ENCODE measurements at places on chromosomes 11 and 22. TPM values are rescaled to one million over a fixed set of nuclear protein-coding genes. Genes with fewer than 3 reads are reported as not detected.

Gene MIAT
- 27.2 TPM for total RNA-seq

Gene NRIP3
- 4.9 TPM for total RNA-seq

Gene BCL2L13
- total RNA-seq: 8.1 TPM

Gene CALCA
- not detected for total RNA-seq

Gene IL17REL
- total RNA-seq: not detected

Gene SIRT3
- total RNA-seq: 18.0 TPM

Gene GPHA2
- 0.56 TPM for total RNA-seq

Gene OR2AG2
- not detected for total RNA-seq

Gene RFPL2
- 0.30 TPM for total RNA-seq

Gene APOA5
- not detected for total RNA-seq

Gene PCSK7
- total RNA-seq: 229 TPM

Gene POTEH
- total RNA-seq: not detected

Gene AMPD3
- total RNA-seq: 14.1 TPM

Gene DGCR6
- total RNA-seq: 14.6 TPM

Gene ESRRA
- 12.0 TPM for total RNA-seq

Gene SIAE
- total RNA-seq: 5.6 TPM

Gene TRIM48
- not detected for total RNA-seq

Gene RAG1
- total RNA-seq: 0.22 TPM

Gene TRIM51
- not detected for total RNA-seq

Gene DNAJB7
- not detected for total RNA-seq

Gene SLC22A9
- total RNA-seq: not detected

Gene TUB
- 0.08 TPM for total RNA-seq

Gene CNTF
- total RNA-seq: 3.9 TPM

Gene OR52A5
- total RNA-seq: not detected

Gene OR51B2
- total RNA-seq: not detected

Gene TSKU
- not detected for total RNA-seq

Gene SCGB1D2
- not detected for total RNA-seq

Gene OR8D1
- not detected for total RNA-seq

Gene EIF3M
- total RNA-seq: 260 TPM

Gene BTG4
- not detected for total RNA-seq

Gene WNT11
- total RNA-seq: 1.2 TPM

Gene ABTB2
- 0.88 TPM for total RNA-seq

Gene NNMT
- total RNA-seq: not detected

Gene PRR5L
- total RNA-seq: 7.6 TPM

Gene ASCL2
- not detected for total RNA-seq

Gene MRGPRE
- not detected for total RNA-seq

Gene POU2AF3
- not detected for total RNA-seq

Gene CCDC179
- not detected for total RNA-seq

Gene LSP1
- 232 TPM for total RNA-seq

Gene HEPHL1
- not detected for total RNA-seq

Gene C11orf91
- 0.45 TPM for total RNA-seq

Gene ANGPTL5
- not detected for total RNA-seq

Gene TBX1
- not detected for total RNA-seq

Gene SMC1B
- not detected for total RNA-seq

Gene CSF2RB
- total RNA-seq: 1.5 TPM

Gene SMIM38
- 0.08 TPM for total RNA-seq

Gene SAA4
- not detected for total RNA-seq

Gene NELL1
- not detected for total RNA-seq

Gene C1QTNF6
- total RNA-seq: 12.1 TPM

Gene UCP2
- 468 TPM for total RNA-seq

Gene LRRC74B
- not detected for total RNA-seq

Data from CD4-positive, alpha-beta T cell (primary cell).